Upper lobe of left lung (tissue), 6 donors: ENCODE measurements at places on chromosomes 6 and 20. TPM values are rescaled to one million over a fixed set of nuclear protein-coding genes. Genes with fewer than 3 reads are reported as not detected.

GRCh38 chr6:47237196-47237595 is 72.5 kb downstream of the TNFRSF21 start:
- DNase-seq = no peak
- no peak overlapping the region for H3K27ac ChIP-seq
- peaks cover 12% of the 10 kb centered on the region for H3K4me1 ChIP-seq
- H3K36me3 ChIP-seq = no peaks in the 10 kb centered on the region
- H3K27me3 ChIP-seq = no peaks in the 10 kb centered on the region

GRCh38 chr20:62303340-62304226 is 786 bp downstream of the ADRM1 start:
- peak overlapping the region; percentile 97 for H3K27ac ChIP-seq
- peaks cover 41% of the 10 kb centered on the region for H3K4me1 ChIP-seq
- H3K36me3 ChIP-seq = peaks cover 39% of the 10 kb centered on the region
- DNase-seq = no peak
- H3K27me3 ChIP-seq = no peaks in the 10 kb centered on the region
- H3K4me3 ChIP-seq = peak overlapping the region; percentile 99

DNA sequence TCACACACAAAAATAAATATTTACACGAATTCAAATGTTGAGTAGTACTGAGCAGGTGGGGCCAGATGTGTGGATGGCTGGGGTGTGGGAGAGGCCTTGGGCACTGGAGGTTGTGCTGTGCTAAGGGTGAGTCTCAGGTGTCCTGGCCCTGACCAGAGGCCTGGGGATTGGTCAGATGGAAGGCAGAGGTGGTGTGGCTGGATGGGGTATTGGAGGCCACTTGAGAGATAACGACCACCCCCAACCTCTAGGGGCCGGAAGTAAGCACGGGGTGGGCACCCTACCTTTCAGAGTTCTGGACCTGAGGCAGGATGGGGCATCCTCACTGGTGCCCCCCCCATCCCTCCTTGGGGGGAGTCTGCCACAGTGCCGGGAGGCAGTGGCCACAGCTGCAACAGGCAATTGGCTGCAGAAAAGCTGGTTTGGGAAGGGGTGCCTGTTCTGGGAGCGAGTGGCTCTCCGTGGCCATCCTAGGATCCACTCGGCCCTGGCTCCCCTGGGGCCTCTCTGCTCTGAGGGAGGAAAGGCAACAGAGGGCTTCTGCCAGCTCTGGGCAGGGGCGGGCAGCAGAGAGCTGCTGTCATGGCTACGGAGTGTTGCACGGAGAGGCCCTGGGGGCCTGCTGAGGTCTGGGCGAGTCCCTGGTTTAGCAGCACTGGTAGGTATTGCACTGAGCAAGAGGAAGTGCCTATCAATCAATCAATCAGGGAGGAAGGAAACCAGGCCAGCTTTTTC is 87.6 kb downstream of the ASXL1 start:
- H3K4me3 ChIP-seq = no peak overlapping the region
- peaks cover 35% of the 10 kb centered on the region for H3K4me1 ChIP-seq
- DNase-seq = no peak
- peaks cover 69% of the 10 kb centered on the region for H3K36me3 ChIP-seq

- no peaks in the 10 kb centered on the region for H3K27me3 ChIP-seq
- H3K36me3 ChIP-seq = no peaks in the 10 kb centered on the region
- no peak overlapping the region for H3K27ac ChIP-seq
- no peak for DNase-seq
- H3K4me3 ChIP-seq = no peak overlapping the region
Observed at GRCh38 chr6:127539272-127539671, 20.1 kb upstream of the MTCL3 start.

DNA sequence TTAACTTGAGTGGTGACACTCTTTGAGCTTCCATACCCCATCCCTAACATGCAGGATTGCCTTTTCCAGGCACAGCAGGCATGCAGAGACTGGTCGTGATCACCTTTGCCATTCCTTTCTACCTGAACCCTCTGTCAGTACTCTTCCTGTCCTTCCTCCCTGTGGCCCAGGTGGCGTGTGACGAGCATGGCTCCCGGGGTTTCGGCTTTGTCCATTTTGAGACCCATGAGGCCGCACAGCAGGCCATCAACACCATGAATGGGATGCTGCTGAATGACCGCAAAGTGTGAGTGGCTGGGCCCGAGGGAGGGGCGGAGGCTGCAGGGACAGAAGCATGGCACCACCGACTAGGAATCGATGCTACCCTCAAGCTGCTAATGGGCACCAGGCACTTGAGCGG is 6.7 kb downstream of the PABPC1L start:
- H3K27ac ChIP-seq = no peak overlapping the region
- no peaks in the 10 kb centered on the region for H3K4me1 ChIP-seq
- peak; percentile 33 for DNase-seq

DNA sequence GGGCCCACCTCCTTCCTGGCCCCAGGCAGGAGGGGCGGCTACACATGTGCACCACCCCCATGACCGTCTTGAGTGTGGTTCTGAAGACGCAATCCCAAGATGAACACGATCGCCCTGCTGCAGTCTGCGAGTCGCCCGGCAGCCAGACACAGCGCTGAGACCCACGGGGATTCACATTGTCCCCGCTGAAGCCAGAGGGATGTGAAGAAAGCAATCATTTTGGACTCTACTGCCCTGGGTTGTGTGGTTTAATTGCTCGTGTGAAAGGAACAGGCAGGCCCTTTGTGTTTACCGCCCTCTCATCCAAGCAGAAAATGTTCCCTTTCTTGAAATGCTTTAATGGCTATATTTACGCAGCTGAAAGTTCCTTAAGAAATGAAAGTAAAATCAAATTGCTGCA is 279.5 kb downstream of the TAF4 start:
- H3K4me3 ChIP-seq = no peak overlapping the region
- no peaks in the 10 kb centered on the region for H3K4me1 ChIP-seq
- H3K27ac ChIP-seq = no peak overlapping the region
- H3K36me3 ChIP-seq = no peaks in the 10 kb centered on the region
- no peaks in the 10 kb centered on the region for H3K27me3 ChIP-seq

GRCh38 chr20:20261159-20261558 is 106.7 kb upstream of the INSM1 start:
- H3K36me3 ChIP-seq = no peaks in the 10 kb centered on the region
- DNase-seq = peak; percentile 51
- H3K27ac ChIP-seq = peak overlapping the region; percentile 42

DNA sequence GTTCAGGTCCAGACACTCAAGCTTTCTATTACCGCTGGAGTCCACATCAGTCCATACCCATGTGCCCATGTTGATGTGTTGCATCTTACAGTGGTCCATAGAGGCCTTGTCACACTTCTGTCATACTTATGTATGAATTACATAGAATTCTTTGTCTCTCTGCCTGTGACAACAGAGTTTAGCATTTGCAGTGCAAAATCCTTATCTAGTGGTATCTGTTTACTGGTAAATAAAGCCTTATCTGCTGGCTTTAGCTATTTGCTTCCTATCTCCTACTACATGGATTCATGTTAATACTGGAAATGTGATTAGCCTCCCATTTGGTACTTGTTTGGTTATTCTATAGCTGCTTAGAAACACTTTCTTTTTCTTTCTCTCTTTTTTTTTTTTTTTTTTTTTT is 49.8 kb downstream of the TFAP2B start:
- no peaks in the 10 kb centered on the region for H3K27me3 ChIP-seq
- H3K4me1 ChIP-seq = no peaks in the 10 kb centered on the region
- H3K36me3 ChIP-seq = no peaks in the 10 kb centered on the region
- H3K27ac ChIP-seq = no peak overlapping the region

DNA sequence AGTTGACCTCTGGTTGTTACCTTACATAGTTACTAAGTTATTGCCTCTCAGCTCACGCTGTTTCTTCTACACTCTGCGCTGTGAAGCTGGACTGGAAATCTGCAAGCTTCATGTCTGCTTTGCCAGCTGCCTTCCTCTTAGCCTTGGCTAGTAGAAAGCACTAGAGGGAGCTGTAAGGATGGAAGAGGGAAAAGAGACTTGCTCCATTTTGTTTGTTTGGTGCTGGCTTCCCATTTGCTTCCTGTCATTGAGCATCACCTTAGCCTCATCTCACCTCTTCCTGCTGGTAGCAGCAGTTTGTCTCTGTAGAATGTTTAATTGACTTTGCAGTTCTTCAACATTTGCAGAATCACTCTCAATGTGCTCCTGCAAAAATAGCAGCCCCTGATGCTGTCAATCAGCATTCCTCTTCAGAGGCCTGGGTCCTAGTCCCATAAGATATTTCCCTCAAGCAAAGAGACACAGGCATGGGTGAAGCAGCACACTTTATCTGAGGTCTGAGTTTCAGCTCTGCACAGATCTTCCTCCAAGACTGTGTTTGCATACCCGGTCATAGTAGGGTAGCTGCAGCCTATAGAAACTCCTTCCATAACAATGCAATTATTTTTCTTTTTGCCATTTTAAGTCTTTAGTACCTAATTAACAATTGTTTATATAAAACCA is 302.2 kb upstream of the EPHA7 start:
- no peak overlapping the region for H3K4me3 ChIP-seq
- H3K27me3 ChIP-seq = no peaks in the 10 kb centered on the region
- no peaks in the 10 kb centered on the region for H3K4me1 ChIP-seq
- DNase-seq = no peak
- no peaks in the 10 kb centered on the region for H3K36me3 ChIP-seq

- peak overlapping the region; percentile 81 for H3K27ac ChIP-seq
- H3K27me3 ChIP-seq = no peaks in the 10 kb centered on the region
- H3K4me1 ChIP-seq = peaks cover 9% of the 10 kb centered on the region
Observed at GRCh38 chr6:30508890-30509736, 19.8 kb downstream of the HLA-E start.

DNA sequence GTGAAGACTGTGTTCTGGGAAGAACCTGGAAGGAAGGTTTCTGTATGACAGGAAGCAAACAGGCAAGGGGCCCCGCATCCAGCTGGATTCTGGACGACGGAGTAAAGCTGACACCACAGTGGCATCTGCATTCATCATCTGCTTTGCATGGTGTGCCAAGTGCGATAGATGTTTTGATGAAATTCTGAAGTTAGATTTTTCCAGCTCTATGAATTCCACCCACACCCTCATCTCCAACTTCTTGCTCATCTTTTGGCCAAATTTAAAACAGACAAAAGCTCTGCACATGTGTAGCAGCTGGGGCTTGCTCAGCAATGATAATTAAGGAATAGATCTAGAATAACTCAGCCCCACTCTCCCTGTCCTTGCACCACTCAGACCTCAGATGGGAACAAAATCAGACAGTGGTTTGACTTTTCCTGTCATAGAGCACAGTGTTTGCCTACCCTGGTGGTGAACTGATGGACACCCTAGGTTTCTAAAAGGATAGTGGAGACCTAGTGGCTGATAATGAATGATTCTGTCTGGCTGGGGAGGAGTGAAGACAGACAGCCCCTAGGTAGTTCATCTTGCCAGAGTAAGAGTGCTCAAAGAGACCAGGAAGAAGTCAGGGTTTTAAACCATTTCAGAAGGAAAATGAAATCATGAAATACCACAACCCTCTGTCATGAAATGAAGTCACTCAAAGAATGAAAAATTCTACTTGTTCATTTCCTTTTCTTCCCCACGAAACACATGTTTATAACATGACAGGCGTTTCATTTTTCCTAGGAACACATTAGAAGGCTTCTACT is 85.8 kb downstream of the BCAS1 start:
- DNase-seq = no peak
- no peaks in the 10 kb centered on the region for H3K4me1 ChIP-seq
- no peak overlapping the region for H3K27ac ChIP-seq
- no peak overlapping the region for H3K4me3 ChIP-seq

DNA sequence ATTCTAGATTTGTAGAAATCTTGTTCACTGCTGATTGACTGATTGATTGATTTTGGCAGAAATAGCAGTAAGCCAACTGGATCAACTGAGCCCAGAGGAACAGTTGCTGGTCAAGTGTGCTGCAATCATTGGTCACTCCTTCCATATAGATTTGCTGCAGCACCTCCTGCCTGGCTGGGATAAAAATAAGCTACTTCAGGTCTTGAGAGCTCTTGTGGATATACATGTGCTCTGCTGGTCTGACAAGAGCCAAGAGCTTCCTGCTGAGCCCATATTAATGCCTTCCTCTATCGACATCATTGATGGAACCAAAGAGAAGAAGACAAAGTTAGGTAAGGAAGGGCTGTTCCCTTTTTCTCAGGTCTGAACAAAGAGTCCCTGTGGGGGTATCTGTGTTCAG is 31.2 kb downstream of the TREML1 start:
- no peak overlapping the region for H3K4me3 ChIP-seq
- no peaks in the 10 kb centered on the region for H3K27me3 ChIP-seq
- H3K27ac ChIP-seq = no peak overlapping the region
- no peak for DNase-seq
- H3K36me3 ChIP-seq = peaks cover 4% of the 10 kb centered on the region
- no peaks in the 10 kb centered on the region for H3K4me1 ChIP-seq

DNA sequence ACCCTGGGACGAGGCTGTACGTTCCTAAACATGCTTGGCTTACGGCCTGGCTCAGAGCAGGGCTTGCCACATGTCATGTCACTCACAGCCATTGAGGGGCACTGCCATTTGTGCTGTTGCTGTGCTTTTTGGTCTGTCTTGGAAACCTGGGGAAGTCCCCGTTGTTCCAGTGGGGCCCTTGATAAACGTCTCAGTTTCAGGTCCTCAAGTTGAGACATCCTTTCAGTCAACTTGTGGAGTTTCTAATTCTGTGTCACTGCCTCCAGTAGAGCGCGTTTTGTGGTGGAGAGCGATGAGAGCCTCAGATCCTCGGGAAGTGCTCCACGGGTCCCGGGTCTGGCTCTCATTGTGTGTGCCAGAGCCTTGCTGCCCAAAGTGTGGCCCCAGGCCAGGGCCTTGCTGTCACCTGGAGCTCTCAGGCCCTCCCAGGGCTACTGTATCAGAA is 43.0 kb upstream of the CCR6 start:
- H3K36me3 ChIP-seq = no peaks in the 10 kb centered on the region
- no peaks in the 10 kb centered on the region for H3K27me3 ChIP-seq
- no peaks in the 10 kb centered on the region for H3K4me1 ChIP-seq
- no peak overlapping the region for H3K4me3 ChIP-seq
- H3K27ac ChIP-seq = no peak overlapping the region
- DNase-seq = no peak

DNA sequence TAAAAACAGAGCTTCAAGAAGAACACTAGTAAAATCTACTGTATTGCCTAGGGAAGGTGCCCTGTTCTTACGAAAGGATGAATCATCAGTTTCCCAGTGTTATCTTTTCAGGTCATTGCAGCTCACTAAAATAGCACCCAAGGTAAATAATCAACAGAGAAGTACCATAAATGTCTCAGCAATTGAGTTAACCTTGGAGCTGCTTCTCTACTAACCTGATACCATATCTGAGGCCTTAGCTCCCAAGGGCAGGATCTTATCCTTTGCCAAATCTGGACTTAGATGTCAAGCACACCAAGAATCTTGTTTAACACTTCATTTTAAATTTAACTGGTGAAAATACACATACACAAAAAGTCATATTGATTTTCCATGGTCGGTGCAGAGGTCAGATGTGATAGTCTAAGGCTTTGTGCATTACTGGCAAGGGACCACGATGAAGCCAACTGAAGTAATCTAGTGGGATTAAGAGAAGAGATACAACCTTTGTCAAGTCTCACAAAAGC is 81.5 kb downstream of the EDN1 start:
- no peaks in the 10 kb centered on the region for H3K36me3 ChIP-seq
- no peaks in the 10 kb centered on the region for H3K4me1 ChIP-seq
- no peak overlapping the region for H3K27ac ChIP-seq
- DNase-seq = no peak
- no peaks in the 10 kb centered on the region for H3K27me3 ChIP-seq

PEX3 gene
- total RNA-seq = 5.2 TPM

TDP2 gene
- total RNA-seq = 33.8 TPM

ZBTB12 gene
- total RNA-seq = 3.1 TPM

AKIRIN2 gene
- total RNA-seq = 63.3 TPM

COL19A1 gene
- not detected for total RNA-seq

MLN gene
- not detected for total RNA-seq

FAXC gene
- total RNA-seq = 7.3 TPM

SKIC2 gene
- total RNA-seq = 38.3 TPM
